ENCODE measurements at places on chromosomes 3 and 15.

GRCh38 chr3:45118615-45119071 is 27.5 kb downstream of the CDCP1 start:
- DNase-seq = no peak

DNA sequence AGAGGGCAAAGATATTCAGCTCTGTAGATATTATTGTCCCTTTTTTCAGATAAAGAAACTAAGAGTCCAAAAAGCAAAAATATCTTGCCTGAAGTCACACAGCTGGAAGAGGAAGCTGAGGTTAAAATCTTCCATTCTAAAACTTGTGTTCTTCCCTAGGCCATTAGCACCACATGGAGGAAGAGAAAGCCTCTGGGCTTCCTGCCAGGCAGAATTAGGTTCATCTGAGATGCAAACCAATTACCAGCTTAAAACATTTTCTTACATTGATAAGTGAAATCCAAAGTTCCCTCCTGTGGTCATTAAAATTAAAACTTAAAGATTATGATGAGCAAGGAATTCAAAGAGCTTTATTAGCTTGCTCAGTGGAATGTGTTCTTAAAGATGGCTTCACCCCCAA is 235.3 kb upstream of the SETMAR start:
- DNase-seq = no peak

GRCh38 chr15:28105224-28105791 is 6.2 kb upstream of the OCA2 start:
- no peak for DNase-seq

- no peak for DNase-seq
Observed at GRCh38 chr3:178382449-178383061, 153.7 kb upstream of the KCNMB2 start.

DNA sequence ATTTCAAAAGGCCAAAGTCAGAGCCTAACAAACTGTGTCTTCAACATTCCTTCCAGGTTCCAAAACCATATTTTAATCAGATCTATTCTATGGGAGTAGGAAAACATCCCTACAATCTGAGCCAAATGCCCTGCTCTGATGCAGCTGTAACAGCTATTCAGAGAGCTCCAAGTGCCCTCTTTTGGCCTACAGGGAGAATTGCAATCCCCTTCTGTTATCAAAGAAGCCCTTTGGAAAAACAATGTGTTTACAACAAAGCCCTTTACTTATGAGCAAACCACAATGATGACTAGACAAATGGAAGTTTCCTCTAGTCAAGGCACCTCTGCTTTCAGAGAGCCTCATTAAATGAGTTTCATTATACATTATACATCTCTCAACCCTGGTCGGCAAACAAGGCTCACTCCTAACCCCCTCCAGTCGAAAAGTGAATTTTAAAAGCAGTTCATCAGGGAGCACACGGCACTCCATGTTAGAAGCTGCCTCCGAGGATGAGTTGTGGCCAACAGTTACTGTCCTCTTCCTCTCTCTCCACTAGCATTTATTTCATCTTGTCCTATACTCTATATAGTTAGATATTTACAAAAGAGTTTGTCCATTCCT is 42.6 kb upstream of the TMCO5A start:
- DNase-seq = no peak

DNA sequence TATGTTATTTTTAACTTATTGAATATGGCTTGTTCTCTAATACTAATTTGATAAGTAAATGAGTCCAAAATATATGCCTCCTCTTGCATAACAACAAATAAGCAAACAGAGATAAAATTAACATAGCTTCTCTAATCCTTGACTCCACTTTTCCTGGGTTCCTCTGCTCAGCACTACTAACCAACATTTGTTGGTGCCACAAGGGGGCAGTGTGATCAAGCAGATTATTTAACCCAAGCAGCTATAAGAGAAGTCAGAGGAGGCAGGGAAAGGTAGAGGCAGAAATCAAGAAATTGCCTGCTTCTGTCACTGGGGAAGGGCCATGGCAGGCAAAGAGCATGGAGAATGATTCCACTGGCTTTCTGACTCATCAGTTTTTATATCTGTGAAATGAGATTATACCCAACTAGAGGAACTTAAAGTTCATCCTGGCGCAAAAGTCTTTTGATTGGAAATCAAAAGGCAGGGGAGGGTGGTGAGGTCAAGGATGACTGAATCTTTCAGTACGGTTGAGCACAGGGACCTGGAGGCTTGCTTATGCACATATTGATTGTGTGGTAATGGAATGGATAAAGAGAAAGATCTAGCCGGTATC is 152.2 kb downstream of the IGSF11 start:
- peak; percentile 52 for DNase-seq

DNA sequence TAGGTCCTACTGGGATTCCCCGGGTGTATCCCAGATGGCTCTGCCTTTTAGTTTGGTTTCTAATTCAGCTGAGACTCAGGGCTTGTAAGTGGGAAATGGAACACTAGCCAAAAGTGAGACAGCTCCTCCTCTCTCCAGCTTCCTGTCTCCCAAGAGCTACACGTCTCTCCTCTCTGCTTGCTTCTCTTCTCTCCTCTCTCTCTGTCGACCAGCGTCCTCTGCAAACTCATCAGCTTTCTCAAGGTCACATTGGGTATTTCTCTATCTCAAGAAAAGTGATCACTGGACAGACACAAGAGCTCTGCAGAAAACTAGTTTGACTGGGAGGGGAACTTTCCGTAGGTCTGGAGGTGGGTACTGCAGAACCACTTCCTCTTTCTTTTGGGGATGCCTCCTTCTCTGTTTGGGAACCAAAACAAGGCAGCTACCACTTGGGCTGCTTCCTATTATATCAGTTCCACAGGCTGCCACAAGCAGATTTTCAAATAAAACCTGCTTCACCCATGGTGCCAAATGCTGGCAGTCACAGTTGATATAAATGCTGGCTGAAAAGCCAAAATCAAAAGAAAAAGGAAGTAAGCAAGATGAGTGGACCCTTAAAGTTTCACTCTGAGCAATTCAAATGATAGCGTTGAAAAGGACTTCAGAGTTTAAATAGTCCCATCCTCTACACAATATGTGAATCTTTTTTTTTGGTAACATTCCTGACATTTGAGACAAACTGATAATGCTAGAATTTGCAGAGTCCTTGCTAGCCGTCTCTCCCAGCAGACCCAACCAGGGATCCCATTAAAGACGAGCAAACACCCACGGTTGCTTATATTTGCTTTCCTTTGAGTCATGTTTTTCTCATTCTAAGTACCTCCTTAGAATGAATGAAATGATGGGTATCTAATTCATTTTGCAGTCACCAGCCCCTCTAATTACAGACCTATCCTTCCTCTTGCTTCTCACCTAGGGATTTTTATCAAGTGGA is 7.2 kb upstream of the DYNC1LI1 start:
- no peak for DNase-seq

- DNase-seq = no peak
Observed at GRCh38 chr3:73832426-73832825, 207.7 kb upstream of the PDZRN3 start.

- DNase-seq = no peak
Observed at GRCh38 chr15:35693286-35693685, 147.3 kb upstream of the DPH6 start.

DNA sequence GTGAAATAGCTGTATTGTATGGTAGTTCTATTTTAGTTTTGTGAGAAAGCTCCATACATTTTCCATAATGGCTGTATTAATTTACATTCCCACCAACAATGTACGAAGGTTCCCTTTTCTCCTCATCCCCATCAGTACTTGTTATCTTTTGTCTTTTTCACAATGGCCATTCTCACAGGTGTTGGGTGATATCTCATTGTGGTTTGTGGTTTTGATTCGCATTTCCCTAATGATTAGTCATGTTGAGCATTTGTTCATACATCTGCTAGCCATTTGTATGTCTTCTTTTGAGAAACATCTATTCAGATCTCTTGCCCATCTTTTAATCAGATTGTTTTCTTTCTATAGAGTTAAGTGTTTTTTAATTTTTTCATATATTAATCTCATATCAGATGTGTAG is 931.9 kb downstream of the IGSF11 start:
- DNase-seq = no peak

- no peak for DNase-seq
Observed at GRCh38 chr3:61924090-61924735, 362.8 kb downstream of the PTPRG start.

- DNase-seq = no peak
Observed at GRCh38 chr3:116449546-116450350, 4.5 kb upstream of the LSAMP start.

DNA sequence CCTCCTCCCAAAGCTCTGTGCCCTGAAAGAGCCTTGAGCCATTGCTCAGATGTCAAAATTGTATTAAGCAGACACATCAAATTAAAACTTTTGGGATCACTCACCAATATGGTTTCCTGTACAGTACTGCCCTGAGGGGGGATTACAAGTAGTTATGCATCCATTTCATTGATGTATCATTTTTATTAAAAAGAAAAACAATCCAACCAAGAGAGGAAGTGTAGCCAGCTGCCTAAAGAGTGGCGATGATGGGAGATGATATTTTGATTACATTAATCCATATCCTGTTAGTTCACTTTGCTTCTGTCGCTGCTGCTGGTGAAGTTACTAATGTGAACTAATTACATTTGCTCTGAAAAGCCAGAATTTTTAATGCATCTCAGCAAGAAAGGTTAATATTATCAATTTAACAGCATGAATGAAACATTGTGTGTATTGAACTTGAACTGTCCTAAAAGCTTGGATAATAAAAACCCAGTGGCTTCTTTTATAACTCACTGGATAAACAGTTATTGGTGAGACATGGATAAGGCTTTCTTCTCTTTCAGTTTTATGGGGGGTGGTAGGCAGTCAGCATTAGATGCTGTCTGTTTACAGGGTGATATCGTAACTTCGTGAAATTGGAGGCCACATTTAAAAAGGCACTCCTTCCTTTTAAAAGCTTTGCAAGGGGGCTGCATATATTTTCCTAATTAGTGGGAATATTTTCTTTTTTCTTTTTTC is 87.7 kb downstream of the IGF1R start:
- DNase-seq = no peak

GRCh38 chr3:4044619-4045018 is 245.4 kb downstream of the LRRN1 start:
- no peak for DNase-seq

GRCh38 chr3:66361356-66361755 is 139.5 kb downstream of the LRIG1 start:
- no peak for DNase-seq

- no peak for DNase-seq
Observed at GRCh38 chr3:139482206-139482605, 5.9 kb upstream of the RBP2 start.

- no peak for DNase-seq
Observed at GRCh38 chr3:64242435-64242834, 17.2 kb upstream of the PRICKLE2 start.

GRCh38 chr3:141412087-141412935 is 44.0 kb downstream of the ZBTB38 start:
- DNase-seq = no peak

- no peak for DNase-seq
Observed at GRCh38 chr15:59952960-59953359, 51.2 kb upstream of the FOXB1 start.

DNA sequence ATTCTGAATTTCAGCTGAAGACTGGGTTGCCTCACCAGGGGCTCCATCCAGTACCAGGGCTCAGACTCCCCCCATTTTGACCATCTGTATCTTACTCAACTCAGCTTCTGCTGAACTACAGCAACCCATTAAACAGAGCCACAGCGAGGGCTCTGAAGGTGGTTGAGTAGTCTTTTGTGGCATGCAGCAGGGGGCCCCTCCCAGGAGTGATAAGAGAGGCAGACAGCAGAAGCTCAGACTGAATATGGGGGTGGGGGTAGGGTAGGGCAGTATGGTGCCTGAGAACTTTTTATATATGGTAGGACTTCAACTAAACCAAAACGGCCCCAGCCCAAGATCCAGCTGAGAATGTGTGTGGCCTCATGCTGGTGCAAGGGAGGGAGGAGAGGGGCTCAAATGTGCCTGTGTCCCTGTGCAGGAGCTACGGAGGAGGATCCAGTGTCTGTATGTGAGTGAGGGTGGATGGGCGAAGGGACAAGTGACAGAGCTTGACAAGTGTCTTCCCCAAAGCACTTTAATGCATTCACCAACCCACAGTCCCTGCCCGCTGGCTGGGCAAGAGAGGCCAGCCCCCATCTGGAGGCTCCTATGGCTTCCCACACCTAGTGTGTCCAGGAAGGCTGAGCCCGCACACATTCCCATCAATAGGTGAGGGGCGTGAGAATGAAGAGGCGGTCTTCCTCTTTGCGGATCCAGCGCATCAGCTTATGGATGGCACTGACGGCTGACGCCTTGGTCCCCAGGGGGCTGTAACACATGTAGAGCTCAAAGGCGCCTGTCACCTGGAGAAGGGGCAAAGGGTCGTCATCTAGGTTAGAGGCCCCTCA is 4.9 kb upstream of the MST1R start:
- no peak for DNase-seq

GRCh38 chr3:149703466-149703865 is 45.6 kb upstream of the WWTR1 start:
- DNase-seq = no peak

DNA sequence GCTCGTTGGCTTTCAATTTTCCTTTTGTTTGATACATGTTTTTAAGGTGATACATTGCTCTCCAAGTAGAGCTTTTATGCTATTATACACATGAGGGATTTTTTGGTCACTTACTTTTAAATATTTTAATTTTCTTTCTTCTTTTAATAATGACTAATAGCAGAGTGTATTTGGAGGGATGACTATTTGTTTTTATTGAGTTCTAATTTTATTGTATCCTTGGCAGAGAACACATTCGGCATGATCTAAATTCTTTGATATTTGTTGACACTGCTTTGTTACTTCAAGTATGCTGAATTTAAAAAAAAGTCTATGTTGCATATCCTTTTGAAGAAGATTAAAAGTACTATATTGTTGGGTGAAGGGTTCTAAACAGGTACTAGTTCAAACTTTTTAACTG is 149.9 kb upstream of the PDZRN3 start:
- DNase-seq = no peak
